ENCODE measurements at places on chromosomes 4 and X.
A peak's percentile ranks its signal among the peaks of the same experiment; 100 is the strongest.

- no peak for DNase-seq
Observed at GRCh38 chr4:71006203-71006907, 12.9 kb downstream of the DCK start.

GRCh38 chr4:177740563-177740962 lies 298.3 kb upstream of the AGA start:
- DNase-seq, result peak; percentile 5

DNA sequence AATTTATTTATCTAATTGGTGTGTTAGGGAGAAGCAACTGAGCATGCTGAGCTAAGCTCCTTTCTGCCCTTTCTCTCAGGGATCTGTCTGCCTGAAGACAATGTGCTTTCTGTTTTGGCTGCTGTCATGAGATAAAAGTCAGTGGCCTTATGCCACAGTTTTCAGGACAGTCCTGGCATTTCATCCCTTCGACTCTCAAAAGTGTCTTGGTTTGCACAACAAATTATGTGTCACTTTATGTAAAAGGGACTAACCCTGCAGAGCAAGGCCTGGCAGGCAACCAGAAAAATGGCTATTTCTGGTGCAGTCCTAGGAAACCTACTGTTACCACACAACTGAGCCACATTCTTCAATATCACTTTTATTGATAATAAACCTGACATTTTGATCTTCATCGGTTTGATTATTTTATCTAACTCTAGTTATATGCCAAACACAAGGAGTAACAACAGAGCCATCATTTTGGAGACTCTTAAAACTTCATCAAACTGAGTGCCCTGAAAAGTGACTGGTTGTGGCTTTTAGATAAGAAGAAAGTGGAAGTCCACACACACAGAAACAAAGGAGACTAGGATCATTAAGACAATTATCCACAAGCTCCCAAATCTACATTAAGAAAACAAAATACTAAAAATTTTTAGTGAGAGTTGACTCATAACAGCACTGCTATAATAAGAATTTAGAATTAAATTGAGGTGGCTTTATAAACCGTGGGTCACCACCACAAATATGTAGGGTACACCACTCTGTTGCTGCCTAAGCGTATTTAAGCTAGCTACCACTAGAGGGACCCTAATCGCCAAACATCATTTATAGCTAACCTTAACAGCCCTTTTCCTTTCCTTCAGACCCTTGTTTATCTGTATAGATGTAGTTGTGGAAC lies 95.9 kb upstream of the PTPN13 start:
- DNase-seq, result peak; percentile 80

DNA sequence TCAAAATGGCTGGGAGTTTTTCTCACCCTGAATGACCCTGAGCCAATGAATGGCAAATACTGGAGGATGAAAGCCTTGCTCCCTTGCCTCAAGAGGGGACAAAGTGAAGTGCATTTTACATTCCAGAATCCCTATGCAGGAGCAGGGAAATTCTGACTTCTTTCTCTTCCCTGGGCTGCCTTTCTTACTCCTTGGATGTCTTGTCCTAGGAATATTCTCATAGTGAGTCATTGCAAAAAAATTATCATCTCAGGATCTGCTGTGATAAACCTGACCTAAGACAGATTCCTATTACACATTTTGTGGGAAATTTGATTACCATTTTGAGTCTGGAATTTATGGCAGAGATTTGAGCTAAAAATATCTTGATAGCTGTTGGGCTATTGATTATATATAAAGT lies 199.9 kb downstream of the TMA16 start:
- DNase-seq, result peak; percentile 35

GRCh38 chr4:85929961-85930665 lies 429.7 kb downstream of the MAPK10 start:
- DNase-seq, result no peak

DNA sequence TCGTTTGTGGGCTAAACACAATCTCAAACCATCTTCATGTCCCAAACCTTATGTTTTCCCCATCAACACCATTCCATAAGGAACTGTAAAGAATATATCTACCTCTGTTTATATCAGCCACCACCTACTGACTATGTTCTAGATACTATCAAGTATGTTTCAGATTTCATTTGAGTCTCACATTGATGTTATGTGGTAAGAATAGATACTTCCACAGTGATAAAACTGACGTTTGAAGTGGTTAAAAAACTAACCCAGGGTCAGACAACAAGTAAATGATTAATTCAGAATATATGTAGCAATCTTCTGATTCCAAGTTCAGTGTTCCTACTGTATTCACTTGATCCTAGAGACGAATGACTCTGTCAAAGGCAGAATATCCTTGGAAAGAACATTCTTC lies 156.8 kb upstream of the RASGEF1B start:
- DNase-seq, result no peak

DNA sequence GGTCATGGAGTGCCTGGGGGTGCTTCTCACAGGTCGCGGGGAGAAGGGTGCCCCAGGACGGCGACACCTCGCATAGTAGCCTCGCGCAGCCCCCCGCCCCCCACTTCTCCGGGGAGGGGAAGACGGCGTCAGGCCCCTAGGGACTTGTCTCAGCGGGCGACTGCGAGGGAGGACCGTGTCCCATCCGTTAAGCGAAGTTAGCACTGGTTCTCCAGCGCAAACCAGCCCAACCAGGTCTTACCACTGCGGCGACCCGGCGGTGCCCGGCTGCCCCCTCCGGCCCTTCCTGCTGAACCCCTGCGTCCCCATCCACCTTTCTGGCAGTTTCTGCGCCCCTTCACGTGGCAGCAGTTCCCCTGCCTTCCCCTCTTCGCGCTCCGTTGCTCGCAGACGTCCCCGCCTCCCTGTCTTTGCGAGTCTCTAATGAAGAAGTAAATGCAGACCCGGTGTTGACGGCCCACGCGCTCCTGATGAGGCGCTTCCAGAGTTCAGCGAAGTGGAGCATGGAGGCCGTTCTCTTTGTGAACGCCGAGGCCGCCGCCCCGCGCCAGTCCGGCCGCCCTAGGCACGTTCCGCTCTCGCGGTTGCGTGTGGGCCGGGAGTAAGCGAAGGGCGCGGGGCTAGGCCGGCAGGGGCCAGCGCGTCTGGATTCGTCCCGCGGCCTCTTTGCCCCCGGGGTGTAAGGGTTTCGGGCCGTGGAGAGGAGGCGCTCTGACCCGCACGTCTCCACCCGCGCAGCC lies 3.0 kb downstream of the SLIT2 start:
- DNase-seq, result peak; percentile 61

- DNase-seq, result no peak
Observed at GRCh38 chr4:42277291-42277690, 120.0 kb upstream of the SHISA3 start.

- no peak for DNase-seq
Observed at GRCh38 chr4:155592938-155593297, 73.7 kb upstream of the GUCY1A1 start.

- DNase-seq, result no peak
Observed at GRCh38 chr4:117383468-117383867, 298.1 kb upstream of the TRAM1L1 start.

- DNase-seq, result no peak
Observed at GRCh38 chr4:98674404-98675173, 16.2 kb upstream of the TSPAN5 start.

GRCh38 chrX:829145-829544 lies 198.6 kb downstream of the SHOX start:
- DNase-seq, result no peak

GRCh38 chr4:8451440-8452182 lies 11.0 kb downstream of the TRMT44 start:
- peak; percentile 52 for DNase-seq

DNA sequence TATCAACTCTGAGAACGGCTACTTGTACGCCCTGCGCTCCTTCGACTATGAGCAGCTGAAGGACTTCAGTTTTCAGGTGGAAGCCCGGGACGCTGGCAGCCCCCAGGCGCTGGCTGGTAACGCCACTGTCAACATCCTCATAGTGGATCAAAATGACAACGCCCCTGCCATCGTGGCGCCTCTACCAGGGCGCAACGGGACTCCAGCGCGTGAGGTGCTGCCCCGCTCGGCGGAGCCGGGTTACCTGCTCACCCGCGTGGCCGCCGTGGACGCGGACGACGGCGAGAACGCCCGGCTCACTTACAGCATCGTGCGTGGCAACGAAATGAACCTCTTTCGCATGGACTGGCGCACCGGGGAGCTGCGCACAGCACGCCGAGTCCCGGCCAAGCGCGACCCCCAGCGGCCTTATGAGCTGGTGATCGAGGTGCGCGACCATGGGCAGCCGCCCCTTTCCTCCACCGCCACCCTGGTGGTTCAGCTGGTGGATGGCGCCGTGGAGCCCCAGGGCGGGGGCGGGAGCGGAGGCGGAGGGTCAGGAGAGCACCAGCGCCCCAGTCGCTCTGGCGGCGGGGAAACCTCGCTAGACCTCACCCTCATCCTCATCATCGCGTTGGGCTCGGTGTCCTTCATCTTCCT lies 2.7 kb downstream of the PCDH10 start:
- DNase-seq, result no peak

DNA sequence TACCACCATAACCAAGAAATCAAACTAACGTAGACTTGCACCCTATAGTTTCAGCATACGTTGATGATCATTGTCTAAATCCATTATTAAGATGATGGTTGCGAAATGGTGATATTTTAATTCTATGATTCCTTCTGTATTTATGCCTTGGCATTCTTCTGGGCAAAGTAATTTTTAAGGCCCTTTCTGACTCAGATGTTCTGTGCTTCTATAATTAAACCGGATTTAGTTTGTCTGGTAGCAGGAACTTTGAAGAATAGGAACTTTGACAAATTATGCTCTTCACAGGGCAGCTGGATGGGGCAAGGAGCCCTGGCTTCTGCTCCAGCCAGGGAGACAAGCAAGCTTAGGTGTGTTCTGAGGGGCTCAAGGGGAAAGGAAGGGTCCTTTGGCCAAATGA lies 23.8 kb upstream of the PLAC1 start:
- no peak for DNase-seq

DNA sequence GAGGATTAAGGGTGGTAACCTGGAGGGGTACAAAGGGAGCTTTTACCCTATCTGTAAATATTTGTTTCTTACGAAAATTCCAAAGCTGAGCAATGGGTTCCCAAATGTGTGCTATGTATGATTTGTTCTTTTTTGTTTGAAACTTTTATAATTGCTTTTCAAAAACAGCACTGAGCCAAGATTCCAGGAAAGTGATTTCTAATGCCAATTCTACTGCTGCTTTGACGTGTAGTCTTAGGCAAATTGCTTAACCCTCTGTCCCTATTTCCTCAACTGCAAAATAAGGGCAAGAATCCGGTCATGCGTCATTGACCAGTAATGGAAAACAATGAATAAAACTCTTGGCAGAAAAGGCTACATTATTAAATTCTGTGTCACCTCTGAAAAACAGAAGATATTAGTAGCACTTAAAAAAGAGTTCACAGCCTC lies 454.7 kb downstream of the IL15 start:
- DNase-seq, result peak; percentile 95

All from iris pigment epithelial cell (primary cell).